A673 (cell line): ENCODE measurements at places on chromosomes 2 and 18.

DNA sequence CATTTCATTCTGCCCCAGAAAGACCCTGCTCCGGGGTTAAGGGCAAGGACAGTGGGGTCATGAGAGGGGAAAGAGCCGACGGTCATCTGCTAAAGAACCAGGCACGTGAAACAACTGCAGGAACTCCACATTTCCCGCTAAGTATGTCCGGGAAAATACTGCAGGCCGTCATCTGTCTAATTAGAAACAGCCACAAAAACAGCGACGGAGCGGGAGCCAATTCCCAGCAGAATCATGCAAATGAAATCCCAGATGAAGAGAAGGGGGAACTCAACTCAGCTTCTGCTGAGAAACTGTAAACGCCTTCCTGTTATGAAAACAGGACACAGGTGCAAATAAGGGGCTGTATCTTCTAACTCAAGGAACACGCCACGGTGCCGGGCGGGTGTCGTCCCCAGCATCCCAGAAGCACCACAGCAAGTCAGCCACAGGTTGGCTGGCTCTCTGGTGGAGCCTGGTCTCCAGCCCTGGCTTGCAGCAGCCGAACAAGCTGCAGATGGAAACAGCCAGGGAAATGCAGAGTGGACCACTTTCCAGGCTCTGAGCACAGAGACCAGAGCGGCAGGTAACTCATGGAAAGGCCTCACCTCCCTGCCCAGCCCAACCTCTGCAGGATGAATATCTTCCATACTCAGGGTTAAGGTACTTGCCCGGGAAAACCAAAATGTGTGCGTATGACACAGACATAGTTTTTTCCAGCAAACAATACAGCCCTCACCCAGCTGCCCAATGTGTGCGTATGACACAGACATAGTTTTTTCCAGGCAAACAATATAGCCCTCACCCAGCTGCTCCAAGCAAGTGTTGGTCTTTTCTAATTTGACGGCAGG, 28.9 kb downstream of the PXDN start:
- no peak for DNase-seq

DNA sequence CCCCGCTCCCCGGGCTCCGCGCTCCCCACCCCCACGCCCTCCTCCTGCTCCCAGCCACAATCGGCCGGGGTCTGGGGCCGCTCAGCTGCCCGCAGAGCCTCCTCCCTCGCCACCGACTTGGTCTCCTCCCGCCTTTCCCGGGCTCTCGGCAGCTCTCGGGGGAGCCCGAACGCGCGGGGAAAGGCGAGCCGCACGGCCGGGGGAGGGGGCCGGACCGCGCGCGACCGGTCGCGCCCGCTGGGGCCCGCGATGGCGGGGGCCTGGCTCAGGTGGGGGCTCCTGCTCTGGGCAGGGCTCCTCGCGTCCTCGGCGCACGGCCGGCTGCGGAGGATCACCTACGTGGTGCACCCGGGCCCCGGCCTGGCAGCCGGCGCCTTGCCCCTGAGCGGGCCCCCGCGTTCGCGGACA, 327 bp downstream of the LTBP1 start:
- DNase-seq: no peak

DNA sequence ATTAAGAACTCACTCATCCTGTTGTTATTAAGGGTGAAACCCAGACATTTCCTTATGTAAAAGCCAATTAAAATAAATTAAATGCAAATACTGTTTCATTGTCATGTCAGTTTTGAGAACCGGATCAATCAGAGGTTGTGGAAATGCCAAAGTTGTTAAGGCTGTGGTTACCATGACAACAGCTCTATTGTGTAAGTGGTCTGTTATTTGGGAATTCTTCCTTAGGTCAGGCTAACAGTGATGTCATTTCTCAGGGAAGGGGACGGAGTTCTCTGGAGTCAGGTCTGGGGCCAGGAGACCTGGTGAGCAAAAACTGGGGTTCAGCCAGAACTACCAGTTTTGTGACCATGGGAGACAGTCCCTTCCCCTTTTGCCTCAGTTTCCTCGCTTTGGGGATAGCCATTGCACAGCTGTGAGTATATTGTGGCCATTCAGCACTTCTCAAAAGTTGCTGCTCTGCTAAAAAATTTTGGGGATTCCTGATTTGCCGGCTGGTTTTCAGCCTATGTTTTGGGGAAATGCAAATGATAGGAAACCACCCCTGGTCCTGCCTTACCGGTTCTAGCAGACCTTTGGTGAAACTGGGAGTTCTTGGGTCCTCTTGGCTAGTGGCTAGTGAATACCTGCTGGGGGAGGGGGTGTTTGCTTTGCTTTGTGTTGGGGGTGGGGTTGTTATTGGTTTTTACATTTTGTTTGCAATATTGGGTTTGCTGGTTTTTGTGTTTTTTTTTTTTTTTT, 21.6 kb downstream of the HPCAL1 start:
- DNase-seq: no peak

DNA sequence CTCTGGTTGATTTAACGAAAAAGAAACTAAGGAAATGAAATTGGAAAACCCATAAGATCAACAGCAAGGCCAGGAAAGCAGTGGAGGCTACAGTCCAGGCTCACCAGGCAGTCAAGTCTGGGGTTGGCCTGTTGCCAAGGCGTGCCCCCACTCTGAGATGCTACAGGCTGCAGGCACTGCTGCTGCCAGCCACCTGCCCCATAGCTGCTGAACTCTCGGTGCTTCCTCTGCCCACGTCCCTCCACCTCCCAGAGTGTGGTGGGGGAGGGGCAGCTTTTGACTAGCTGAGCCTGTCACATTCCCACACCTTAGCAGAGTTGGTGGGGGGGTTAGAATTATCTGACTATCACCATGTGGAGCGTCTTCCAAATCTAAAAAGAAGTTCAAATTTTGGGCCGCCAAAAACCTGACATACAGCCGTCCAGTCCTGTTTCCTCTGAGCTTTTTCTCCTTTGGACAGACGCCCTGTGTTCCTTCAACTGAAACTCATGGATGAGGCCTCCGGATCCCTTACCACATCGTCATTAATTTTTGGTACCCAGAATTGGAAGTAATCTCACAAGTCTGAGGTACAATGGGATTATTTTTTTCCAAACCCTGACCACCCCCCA, 3.9 kb upstream of the SH3RF3 start:
- DNase-seq: no peak

DNA sequence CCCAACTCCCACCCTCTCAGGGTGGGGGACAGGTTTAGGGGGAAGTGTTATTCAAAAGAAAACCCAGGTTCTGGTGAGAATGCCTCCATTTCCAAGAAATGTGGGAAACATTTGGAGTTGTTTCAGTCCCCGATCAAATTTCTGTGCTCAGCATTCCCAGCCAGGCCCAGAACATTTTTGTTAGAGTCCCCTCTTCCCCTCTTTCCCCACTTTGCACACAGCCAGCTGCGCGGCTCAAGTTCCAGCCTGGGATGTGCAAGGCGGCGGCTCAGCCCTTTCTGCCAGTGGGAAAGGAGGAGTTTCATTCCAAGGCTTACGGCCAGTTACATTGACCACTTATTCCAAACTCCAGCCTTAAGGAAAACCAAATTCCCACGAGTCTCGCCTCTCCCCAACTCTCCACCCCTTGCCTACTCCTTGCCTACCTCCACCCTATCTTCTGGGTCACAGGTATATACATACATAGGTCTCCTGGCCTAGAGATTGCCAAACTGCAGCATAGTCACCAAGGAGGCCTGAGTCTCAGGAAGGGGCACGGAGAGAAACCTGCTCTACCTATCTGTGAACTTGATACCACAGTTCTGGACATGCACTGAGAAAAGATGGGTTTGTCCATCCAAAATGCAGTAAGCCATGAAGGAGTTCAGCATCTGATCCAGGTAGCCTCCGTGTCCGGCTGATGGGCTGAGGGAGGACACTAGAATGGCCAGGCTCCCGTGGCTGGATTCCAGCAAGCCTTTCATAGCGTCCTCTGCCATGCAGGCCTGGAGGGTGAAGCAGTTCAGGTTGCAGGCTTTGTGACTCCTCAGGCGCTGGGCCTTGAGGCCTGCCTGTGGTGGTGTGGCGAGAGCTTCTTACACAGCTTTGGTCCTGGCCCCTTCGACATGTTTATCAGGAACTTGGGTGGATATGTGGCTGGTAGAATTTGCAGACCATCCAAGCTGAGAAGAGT, 154.5 kb downstream of the ZFP36L2 start:
- no peak for DNase-seq

- peak; percentile 4 for DNase-seq
Observed at GRCh38 chr2:66171530-66171929, 263.4 kb upstream of the MEIS1 start.

DNA sequence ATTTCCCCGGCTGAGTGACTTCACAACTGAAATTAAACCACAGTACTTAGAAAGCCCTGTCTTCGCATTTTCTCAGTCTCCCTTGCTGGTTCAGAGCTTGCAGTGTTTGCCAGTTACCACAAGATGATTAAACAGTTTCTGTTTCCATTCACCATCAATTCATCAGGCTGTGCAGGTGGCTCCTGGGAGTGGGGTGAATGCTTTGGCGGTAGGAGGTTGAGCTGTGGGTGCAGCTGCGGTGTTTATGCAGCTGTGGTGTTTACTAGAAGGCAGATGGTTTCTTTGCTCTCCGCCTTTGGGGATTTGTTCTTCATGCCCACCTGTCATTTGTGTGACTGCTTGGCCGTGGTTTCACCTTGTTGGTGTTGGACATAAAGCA, 16.1 kb downstream of the ACOXL start:
- DNase-seq: no peak

DNA sequence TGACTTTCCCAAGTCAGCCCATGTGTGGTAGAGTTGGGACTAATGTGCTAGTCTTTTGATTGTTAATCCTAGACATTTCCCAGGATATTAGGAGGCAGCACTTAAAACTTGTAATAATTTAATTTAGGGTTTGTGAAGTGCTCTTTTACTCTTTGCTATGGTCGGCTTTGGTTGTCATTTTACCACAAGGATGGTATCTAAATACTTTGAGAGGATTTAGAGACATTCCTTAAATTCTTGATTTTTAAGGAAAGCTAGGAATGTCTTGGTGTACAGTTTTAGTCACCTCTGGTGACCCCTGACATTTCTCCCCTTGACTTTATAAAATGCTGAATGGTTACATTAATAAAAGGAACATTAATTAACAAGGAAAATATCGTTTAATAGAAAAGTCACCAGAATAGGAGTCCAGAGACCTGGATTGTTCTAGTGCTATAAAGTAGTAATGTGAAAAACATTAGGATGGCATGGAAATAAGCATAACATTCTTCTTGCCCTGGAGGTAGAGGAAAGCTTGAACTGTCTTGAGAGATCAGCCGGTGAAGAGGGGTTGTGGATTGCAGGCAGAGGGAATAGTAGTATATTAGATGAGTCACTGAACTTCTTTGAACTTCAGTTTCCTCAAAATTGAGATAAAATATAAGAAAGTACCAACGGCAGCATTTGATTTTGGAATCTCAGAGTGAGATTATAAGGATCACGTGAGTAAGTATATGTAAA, 209.2 kb downstream of the MCFD2 start:
- DNase-seq: no peak

DNA sequence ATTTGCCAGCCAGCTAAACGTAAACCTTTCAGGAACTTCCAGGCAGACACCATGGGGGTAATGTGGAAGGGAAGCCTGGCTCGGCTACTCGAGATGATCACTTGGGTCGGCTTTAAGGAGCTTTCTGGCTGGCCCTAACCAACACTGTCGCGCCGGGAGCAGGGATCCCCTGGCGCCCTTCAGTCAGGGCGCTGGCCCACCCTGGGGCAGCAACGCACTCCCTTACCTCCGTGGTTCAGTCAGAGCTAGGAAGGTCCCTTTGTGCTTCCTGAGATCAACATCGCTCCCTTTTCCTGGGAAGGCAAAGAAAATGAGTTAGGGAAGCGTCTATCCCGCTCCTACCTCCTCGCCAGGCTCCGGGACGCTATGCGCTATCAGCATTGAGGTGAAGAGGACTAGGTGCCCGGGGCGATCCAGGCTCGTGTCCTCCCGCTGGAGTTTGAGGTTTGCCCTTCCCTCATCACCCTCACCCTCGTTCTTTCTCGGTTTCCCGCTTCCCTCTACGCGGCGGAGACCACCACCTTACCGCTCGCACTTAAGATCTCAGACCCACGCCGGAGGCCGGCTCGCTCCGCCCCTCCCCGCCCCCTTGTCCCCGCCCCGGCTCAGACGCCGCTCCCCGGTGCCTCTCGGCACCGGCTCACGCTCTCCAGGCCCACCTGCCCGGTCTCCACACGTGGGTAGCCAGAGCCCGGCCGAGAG, 449 bp upstream of the ATRAID start:
- no peak for DNase-seq

- no peak for DNase-seq
Observed at GRCh38 chr2:53755121-53755520, 12.5 kb upstream of the CHAC2 start.

DNA sequence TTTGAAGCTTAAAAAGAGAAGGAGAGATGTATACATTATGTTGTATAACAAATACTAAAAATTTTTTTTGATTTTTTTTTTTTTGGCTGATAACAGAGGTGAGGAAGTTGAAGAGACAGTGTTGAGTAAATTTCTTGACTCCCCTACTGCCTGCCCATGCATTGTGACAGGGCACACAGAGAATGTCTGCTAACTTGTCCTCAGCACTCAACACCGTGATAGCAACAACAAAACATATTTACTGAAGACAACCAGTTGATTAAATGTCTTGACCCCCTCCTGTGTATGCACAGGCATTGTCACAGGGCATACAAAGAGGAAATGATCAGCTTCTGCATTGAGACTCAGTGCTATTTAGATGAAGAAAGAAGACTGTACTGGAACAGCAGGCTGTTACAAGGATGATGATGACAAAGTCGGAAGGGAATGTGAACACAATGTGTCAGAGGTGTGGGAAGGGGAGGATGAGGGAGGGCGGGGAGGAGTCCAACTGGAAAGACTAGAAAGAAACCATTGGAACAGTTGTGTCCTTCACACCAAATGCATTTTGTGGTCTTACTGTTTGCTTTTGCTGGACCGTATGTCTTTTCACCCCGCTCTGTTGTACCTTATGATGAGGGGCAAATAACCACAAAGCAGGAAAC, 89.5 kb downstream of the CERS6 start:
- DNase-seq: no peak

DNA sequence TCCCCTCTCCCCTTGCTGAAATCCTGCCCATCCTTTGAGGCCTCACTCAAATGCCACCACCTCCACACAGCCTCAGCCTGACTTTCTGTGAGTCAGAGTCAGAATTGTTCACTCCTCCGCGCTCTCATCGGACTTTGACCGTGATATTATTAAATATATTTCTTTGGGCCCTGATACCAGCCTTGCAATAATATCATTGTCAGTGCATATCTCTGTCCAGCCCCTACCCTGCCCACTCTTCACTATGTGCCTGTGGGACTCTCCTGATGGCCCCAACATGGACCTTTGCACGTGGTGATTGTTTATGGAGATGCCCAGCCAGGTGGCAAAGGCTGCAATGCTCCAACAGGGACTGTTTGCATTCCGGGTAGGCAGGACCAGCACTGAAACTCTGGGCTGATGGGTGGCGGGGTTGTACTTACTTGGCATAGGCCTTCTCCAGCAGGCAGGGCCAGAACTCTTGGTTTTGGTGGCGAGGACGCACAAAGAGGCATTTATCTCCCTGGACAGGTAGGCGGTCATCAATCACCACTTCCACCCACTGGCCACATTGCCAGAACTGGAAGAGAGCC, 37.3 kb downstream of the CAPN13 start:
- no peak for DNase-seq

- DNase-seq: no peak
Observed at GRCh38 chr2:42799881-42800280, 7.5 kb upstream of the HAAO start.
